ENCODE measurements at places on chromosomes 12 and 14.

DNA sequence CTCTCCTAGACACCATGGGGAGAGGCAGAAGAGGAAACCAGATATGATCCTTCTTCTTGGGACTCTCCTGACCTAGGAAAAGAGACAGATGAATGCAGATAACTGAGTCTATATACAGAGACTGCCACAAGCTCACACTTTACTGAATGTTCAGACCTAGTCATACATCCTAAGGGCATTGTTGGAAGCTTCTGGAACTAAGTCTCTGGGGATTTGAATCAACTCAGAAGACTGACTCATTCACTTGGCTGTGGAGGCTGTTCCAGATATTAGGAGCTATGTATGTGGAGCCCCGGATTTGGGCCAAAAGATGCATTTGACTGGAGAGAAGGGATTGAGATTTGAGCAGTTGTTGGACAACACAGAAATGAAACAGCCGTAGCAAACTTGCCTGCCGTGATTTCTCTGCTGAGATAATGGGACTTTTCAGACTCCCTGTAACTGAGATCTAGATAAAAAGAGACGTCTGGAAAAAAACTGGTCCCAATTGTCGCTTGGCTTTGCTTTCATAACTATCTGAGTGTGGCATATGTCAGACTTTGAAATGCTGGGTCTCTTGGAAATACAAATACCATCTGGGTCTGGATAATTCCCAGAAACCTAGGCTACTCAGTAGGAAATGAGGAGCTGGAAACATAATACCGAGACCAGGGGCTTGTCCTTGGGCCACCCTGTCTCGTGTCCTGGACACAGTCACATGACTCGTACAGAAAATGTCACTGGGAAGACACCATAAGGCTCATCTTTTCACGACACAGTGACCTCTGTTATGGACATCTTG, 396.8 kb downstream of the NUAK1 start:
- DNase-seq: no peak

DNA sequence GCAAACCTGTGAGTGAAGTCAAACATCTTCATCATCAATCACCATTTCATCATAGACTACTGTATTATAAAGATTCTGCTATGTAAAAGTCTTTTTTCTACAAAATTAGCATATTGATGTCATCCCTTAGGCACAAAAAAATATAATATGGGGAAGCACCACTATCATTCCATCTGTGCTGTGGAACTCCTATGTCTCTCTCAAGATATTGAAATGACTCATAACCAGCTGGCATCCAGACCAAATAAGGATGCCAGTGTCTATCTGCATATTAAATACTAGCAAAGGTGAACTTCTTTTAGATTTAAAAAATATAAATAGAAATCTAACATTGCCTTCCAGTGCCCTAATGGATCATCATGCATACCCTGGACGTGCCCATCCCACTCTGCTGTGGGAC, 17.9 kb upstream of the DCAF5 start:
- DNase-seq: no peak

- DNase-seq: no peak
These were observed 20.9 kb downstream of the AKAP6 start for GRCh38 chr14:32350020-32350419.

DNA sequence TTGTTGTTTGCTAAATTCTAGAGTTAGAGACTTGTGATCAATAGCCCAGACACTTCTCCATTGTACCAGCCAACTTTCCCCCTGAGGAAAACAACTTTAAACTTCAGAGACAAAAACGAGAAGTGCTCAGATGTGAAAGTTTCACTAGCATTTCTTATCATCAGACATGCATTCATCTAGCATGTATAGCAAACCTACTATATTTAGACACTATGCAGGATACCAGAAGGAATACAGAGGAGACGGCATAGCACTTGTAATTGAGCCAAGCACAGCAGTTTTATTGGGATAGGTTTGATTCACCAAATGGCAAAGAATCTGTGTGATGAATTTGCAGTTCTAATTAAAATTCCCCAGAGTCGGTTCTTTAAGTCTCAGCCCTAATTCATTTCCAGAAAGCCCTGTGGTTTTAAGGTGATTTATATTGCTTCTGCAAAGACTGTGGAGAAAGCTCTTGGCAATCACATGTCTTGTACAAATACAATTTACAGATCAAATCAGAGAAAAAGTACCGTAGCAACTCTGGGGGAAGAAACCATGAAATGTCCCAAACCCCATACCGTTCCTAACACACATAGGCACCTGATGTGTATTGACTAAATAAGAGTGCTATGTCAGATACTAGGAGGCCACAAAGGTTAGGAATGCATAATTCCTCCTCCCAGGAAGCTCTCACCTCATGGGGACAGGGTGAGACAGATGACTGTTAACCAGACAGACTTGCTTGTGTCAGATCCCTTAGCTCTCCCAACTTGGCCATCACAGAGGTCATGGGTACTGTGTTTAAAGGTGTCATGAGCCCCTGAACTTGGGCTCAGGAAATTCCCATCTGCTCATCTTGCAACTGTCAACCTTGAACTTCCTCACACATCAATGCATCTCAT, 69.6 kb upstream of the KRAS start:
- no peak for DNase-seq

DNA sequence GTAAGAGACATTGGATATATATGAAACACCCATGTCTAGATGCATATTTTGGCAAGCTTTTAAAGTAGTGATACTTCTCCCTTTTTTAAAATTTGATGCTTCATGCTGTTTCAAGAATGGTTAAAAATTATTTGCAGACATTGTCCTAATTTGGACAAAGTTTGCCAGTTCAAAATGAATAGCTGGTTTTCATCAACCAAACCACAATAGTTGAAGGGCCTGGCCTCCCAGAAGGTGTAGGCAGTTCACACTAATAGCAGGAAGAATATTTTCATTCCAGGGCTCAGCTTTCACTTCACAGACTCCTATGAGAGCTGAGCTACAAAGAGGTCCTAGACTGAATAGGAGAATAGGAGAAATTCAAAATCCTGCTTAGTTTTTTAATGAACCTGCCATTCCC, 78.7 kb downstream of the STXBP6 start:
- no peak for DNase-seq

GRCh38 chr14:91352728-91353692, 64.6 kb downstream of the CCDC88C start:
- DNase-seq: no peak

- DNase-seq: no peak
These were observed 131.0 kb downstream of the TTC8 start for GRCh38 chr14:88955455-88955854.

DNA sequence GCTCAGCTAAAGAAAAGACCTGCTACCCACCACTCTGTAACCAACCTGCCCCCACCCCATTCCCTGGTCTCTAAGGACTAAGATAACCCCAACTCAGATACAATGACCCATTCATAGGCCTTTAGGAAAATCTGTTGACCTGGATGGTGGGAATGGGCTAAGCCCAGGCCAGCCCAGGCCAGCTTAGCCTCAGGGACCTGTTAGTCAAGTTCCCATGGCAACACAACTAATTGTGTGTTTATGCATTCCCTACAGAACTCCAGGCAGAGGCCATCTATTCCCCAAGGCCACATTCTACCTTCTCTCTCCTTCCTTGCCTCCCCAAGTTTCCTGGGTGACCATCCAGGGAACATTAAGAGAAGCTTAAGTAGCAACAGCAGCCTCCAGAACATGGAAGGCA, 16.1 kb upstream of the KRT8 start:
- DNase-seq: no peak

DNA sequence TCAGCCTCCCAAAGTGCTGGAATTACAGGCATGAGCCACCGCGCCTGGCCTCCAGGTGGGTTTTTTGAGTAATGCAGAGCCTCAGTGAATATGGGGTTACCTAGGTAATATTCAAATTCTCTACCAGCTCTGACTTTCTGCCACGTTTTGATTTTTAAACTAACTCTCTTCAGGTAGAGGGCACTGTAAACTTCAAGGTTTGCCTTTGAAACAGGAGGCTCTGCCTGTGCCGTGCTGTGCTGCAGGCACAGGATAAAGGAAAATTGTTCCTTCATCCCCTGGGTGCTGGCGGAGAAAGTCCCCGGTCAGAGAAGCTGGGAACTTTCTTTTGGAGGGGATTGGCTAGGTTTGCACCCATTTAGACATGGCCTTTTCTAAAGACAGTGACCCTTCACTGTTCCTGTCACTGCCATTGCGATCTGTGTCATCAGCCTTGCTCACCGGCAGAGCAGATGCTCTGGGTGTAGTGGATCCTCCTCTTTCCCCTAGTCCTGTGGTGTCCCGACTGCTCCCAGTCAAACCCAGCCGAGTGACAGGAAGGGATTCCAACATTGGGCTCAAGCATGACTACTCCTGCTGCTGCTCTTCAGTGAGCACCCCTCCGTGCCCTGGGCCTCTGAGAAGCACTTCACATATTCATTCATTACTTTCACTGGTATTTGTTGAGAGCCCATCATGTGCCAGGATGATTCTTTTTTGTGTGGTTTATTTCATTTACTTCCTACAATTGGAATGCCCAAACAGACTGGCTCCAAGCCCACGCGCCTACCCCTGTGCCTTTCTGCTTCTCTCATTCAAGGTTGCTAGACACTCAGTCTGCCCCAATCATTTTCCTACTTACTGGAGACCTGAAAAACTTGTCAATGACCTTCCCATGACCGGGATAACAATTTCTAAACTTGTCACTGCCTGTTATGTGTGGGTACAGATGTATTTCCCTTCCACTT, 103.6 kb downstream of the TMEM30B start:
- DNase-seq: no peak

- no peak for DNase-seq
These were observed 71.6 kb downstream of the MAP1LC3B2 start for GRCh38 chr12:116630762-116631161.

DNA sequence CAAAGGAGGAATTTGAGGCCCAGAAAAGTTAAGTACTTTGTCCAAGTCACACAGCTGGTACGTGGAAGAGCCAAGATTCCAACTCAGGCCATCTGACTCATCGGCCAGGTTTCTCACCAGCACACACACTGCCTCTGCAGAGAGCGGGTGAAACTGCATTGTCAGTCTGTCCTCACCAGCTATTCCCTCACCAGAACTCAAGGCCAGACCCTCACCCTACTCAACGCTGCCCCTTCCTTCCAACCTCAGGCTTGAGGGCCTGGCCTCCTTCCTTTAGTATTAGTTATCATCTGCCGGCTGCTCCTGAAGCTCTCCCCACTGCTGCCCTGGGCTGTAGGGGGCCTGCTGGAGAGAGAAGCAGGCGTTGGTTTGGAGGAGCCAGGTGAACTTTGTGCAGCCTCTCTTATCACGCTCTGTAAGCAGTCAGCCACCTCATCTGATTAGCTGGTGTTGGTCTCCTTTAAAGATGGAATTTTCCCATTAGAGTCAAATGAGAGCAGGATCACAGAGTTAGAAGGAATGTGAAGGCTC, 16.6 kb upstream of the PLEK2 start:
- DNase-seq: no peak

DNA sequence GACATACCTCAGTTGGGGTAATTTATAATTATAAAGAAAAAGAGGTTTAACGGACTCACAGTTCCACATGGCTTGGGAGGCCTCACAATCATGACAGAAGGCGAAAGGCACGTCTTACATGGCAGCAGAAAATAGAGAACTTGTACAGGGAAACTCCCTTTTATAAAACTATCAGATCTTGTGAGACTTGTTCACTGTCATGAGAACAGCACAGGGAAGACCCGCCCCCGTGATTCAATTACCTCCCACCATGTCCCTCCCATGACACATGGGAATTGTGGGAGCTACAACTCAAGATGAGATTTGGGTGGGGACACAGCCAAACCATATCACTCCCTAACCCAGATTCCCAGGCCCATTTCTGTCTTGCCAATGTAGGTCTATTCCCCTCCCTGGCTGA, 22.1 kb downstream of the MYO1H start:
- DNase-seq: no peak

DNA sequence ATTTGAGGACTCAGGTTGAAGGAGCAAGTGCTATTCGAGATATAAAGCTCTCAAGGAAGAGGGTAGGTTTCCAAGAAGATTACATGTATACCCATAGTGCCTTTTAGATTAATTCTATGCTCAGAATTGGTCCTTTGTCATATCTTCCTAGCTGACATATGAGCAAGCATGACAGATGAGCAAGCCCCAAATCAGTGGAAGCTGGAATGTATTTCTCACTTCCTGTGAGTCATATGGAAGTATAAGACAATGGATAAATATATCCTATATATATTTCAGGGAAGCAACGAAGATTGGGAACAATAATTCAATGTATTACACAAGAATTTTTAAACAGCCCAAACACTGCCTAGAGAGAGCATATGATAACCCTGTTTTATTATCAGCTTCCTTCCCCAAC, 674.1 kb upstream of the ATXN7L3B start:
- no peak for DNase-seq

GRCh38 chr12:132063491-132063890, 80.6 kb downstream of the DDX51 start:
- DNase-seq: no peak

DNA sequence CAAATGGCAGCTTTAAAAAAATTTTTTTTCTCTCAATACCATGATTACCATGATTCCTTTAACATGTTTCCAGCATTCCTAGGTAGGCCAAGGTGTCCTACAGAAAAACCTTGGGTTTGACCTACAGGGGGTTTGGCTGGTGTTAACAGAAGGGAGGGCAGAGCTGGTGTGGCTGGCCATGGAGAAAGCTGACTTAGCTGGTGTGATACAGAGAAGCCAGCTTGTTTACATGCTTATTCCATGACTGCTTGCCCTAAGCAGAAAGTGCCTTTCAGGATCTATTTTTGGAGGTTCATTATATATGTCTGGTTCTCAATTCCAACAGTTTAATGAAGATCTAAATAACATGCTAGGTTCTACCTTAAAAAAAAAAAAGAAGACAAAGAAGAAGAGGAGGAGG, 68.6 kb downstream of the EEA1 start:
- no peak for DNase-seq

- no peak for DNase-seq
These were observed 30.0 kb downstream of the CEP83 start for GRCh38 chr12:94429633-94430032.

- peak; percentile 29 for DNase-seq
These were observed 148.7 kb downstream of the SMOC1 start for GRCh38 chr14:70027785-70028428.

DNA sequence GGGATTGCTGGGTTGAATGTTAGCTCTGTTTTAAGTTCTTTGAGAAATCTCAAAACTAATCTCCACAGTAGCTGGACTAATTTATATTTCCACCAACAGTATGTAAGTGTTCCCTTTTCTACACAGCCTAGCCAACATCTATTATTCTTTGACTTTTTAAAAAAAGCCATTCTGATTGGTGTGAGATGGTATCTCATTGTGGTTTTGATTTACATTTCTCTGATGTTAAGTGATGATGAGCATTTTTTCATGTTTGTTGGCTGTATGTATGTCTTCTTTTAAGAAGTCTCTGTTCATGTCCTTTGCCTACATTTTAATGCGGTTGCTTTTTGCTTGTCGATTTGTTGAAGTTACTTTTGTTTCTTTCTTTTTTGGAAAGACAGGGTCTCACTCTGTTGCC, 301.1 kb upstream of the OR4E1 start:
- no peak for DNase-seq

DNA sequence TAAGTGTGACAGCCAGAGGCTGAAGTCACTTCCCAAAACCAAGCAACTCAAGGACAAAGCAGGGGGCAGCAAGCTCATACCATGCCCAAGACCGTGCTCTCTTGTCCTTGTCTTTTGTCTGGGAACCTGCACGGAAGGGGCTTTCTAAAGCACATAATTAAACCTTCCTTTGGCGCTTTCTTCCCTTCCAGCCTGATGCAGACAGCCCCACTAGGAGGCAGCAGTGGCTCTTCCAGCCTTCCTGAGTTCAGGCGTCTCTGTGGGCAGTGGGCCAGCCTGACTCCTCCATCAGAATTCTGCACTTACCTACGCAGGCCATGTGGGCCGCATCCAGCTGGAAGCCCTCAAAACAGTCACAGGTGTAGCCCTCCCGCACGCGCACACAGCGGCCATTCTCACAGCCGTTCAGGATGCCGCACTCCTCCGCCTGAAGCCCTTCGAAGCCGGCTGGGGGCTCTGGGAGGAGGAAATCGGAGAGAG, 7.6 kb downstream of the ISCA2 start:
- DNase-seq: no peak

All from stimulated activated CD8-positive, alpha-beta memory T cell treated with anti-CD3 and anti-CD28 coated beads, Interleukin-15, amount 100 ng/mL, for 48 hours (primary cell).